ENCODE measurements at places on chromosomes 16 and 17.

GRCh38 chr16:16830401-16830800 is 451.5 kb downstream of the NPIPA7 start:
- no peak for DNase-seq

GRCh38 chr17:20702692-20703091 is 123.2 kb downstream of the CDRT15L2 start:
- DNase-seq: no peak

- no peak for DNase-seq
Observed at GRCh38 chr16:54489225-54490111, 202.9 kb upstream of the IRX3 start.

DNA sequence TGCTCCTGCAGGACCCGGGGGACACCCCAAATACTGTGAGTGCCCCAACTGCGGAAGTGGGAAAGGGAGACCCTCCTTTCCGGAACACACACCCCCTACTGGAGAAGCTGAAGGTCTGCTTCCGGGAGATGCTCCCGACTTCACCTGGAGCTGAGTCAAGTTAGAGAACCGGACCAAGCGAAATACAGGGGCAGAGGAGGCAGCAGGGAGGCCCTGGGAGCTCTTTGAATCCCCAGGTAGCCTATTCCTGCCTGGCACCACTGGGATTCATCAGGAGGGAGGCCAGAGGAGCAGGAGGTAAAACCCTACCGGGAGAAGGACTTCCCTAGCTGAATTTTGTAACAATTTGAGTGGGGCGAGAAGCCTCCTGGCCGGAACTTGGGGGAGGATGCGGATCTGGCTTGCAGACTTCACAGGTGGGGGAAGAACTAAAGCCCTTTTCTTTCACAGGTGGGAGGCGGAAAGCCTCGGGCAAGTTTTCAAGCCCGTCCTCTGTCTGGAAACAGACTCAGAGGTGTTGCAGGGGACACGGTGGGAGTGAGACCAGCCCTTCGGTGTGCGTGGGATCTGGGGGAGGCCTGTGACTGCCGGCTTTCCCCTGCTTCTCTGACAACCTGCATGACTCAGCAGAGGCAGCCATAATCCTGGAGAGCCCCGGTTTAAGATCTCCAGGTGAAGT is 22.4 kb upstream of the TEKT1 start:
- DNase-seq: no peak

DNA sequence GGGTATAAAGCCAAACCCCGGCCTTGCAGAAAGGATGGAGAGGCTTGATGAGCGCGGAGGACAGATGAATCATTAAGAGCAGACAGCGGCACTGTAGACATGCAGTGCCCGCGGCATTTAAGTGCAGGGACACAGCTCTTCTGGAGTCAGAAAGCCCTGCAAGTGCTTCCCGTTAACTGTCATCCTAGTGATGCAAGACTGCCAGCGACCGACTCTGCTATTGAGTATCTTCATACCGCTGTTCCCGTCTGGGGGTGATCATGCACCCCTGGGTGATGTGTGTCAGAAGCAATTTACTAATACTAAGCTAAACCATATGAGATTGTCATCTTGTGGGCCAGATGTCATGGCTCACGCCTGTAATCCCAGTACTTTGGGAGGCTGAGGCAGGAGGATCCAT is 101.0 kb downstream of the ABCC6 start:
- DNase-seq: no peak

Measured in AML-193 (cell line).